ENCODE measurements at places on chromosomes 16 and 17. TPM values are rescaled to one million over a fixed set of nuclear protein-coding genes. Genes with fewer than 3 reads are reported as not detected.

NPB gene
- polyA plus RNA-seq = 0.39 TPM

GUCY2D gene
- 1.3 TPM for polyA plus RNA-seq

ZP2 gene
- 0.27 TPM for polyA plus RNA-seq

TBC1D16 gene
- polyA plus RNA-seq = 29.9 TPM

PABPN1L gene
- 0.12 TPM for polyA plus RNA-seq

SLC9A5 gene
- polyA plus RNA-seq = 0.96 TPM

RGS11 gene
- 6.6 TPM for polyA plus RNA-seq

LHX1 gene
- polyA plus RNA-seq = not detected

CCDC200 gene
- polyA plus RNA-seq = 47.1 TPM

NDEL1 gene
- 36.6 TPM for polyA plus RNA-seq

ASPHD1 gene
- polyA plus RNA-seq = 15.0 TPM

ABCA9 gene
- polyA plus RNA-seq = 2.1 TPM

CACNG1 gene
- 0.25 TPM for polyA plus RNA-seq

KRT31 gene
- not detected for polyA plus RNA-seq

PPP1R27 gene
- polyA plus RNA-seq = 0.21 TPM

C16orf46 gene
- polyA plus RNA-seq = 0.93 TPM

TCAP gene
- 2.2 TPM for polyA plus RNA-seq

DHX58 gene
- polyA plus RNA-seq = 11.8 TPM

ZNF689 gene
- 8.6 TPM for polyA plus RNA-seq

ZC3H18 gene
- 34.3 TPM for polyA plus RNA-seq

ITGAD gene
- 0.03 TPM for polyA plus RNA-seq

USH1G gene
- polyA plus RNA-seq = 1.5 TPM

MT1H gene
- 391 TPM for polyA plus RNA-seq

MYH11 gene
- polyA plus RNA-seq = 401 TPM

NHLRC4 gene
- 2.0 TPM for polyA plus RNA-seq

CYBA gene
- 195 TPM for polyA plus RNA-seq

C17orf100 gene
- polyA plus RNA-seq = 8.1 TPM

TVP23A gene
- polyA plus RNA-seq = 3.5 TPM

TLCD2 gene
- 2.8 TPM for polyA plus RNA-seq

KLHL10 gene
- polyA plus RNA-seq = 0.06 TPM

BCL6B gene
- 7.2 TPM for polyA plus RNA-seq

CSH2 gene
- 0.06 TPM for polyA plus RNA-seq

OTOP2 gene
- 1.6 TPM for polyA plus RNA-seq

KRTAP4-1 gene
- not detected for polyA plus RNA-seq

ASPA gene
- polyA plus RNA-seq = 0.96 TPM

PPY gene
- 0.34 TPM for polyA plus RNA-seq

CASKIN1 gene
- 0.96 TPM for polyA plus RNA-seq

SNN gene
- 9.7 TPM for polyA plus RNA-seq

GPR179 gene
- 1.4 TPM for polyA plus RNA-seq

BCL7C gene
- 25.6 TPM for polyA plus RNA-seq

CNGB1 gene
- 7.5 TPM for polyA plus RNA-seq

EVPL gene
- 63.2 TPM for polyA plus RNA-seq

C17orf113 gene
- 2.4 TPM for polyA plus RNA-seq

KRTAP9-2 gene
- polyA plus RNA-seq = not detected

ZNF629 gene
- 15.4 TPM for polyA plus RNA-seq

CTRB1 gene
- not detected for polyA plus RNA-seq

GAST gene
- polyA plus RNA-seq = 0.28 TPM

ACAP1 gene
- polyA plus RNA-seq = 12.2 TPM

NLRC3 gene
- 2.5 TPM for polyA plus RNA-seq

Data from large intestine (tissue), 12 donors.